ENCODE measurements at places on chromosomes 4 and X.

- no peak for DNase-seq
These were observed 28.8 kb upstream of the EGFL6 start for GRCh38 chrX:13540602-13541001.

- peak; percentile 78 for DNase-seq
These were observed 97.1 kb downstream of the MRPL1 start for GRCh38 chr4:77959566-77960338.

GRCh38 chr4:139808808-139809756 lies 143.5 kb downstream of the MGST2 start:
- DNase-seq: peak; percentile 40

GRCh38 chrX:111131572-111131971 lies 35.6 kb downstream of the PAK3 start:
- DNase-seq: no peak
